ENCODE measurements at places on chromosomes 1 and 21. TPM values are rescaled to one million over a fixed set of nuclear protein-coding genes. Genes with fewer than 3 reads are reported as not detected.

The NUF2 gene
- total RNA-seq: 3.5 TPM

The HEATR1 gene
- total RNA-seq: 37.2 TPM

The TRNP1 gene
- total RNA-seq: 59.7 TPM

The TMEM82 gene
- not detected for total RNA-seq

The MNDA gene
- total RNA-seq: not detected

The MSH4 gene
- 0.33 TPM for total RNA-seq

The MFAP2 gene
- total RNA-seq: 16.9 TPM

The LIN28A gene
- total RNA-seq: not detected

The PRAMEF18 gene
- total RNA-seq: not detected

The UBE2U gene
- total RNA-seq: not detected

The PRMT6 gene
- 16.7 TPM for total RNA-seq

The SLAMF6 gene
- not detected for total RNA-seq

The RHCE gene
- 0.15 TPM for total RNA-seq

The REG4 gene
- total RNA-seq: not detected

The NDC1 gene
- 24.4 TPM for total RNA-seq

The S100A8 gene
- total RNA-seq: not detected

The FCMR gene
- not detected for total RNA-seq

The ICOSLG gene
- under 0.01 TPM for total RNA-seq

The TCHHL1 gene
- not detected for total RNA-seq

The UBL4B gene
- total RNA-seq: not detected

The SH3BGRL3 gene
- total RNA-seq: 70.3 TPM

The KRTAP7-1 gene
- total RNA-seq: not detected

The AMY1A gene
- total RNA-seq: not detected

The LCE1D gene
- not detected for total RNA-seq

The ATP1A4 gene
- not detected for total RNA-seq

The NCMAP gene
- not detected for total RNA-seq

The DENND2D gene
- total RNA-seq: 3.3 TPM

The ELAVL4 gene
- total RNA-seq: not detected

The TSPAN2 gene
- not detected for total RNA-seq

The DHRS3 gene
- total RNA-seq: 52.5 TPM

The MYOC gene
- total RNA-seq: 1.2 TPM

The GPR25 gene
- total RNA-seq: not detected
